T-helper 1 cell (primary cell): ENCODE measurements at places on chromosomes 13 and 19.

DNA sequence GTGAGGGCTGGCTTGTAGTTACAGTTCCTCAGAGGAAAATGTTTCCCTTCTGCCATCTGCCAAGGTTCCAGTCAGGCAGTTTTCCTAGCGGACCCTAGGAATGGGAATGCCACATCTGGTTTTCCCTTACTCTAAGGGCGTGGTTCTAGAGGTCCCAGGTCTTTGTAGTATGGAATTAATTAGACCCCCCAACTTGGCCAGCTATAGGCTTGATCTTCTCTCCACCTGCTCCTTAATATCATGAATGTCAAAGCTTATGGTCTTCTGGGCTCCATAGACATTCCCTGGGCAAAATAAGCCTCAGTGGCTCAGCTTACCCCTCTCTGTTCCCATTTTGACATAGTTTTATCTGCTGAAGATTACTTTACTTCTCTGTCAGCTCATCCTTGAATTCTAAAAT is 70.0 kb downstream of the ZNF568 start:
- no peak for DNase-seq

GRCh38 chr19:55225415-55225958 is 3.1 kb downstream of the TMEM86B start:
- DNase-seq, result no peak

DNA sequence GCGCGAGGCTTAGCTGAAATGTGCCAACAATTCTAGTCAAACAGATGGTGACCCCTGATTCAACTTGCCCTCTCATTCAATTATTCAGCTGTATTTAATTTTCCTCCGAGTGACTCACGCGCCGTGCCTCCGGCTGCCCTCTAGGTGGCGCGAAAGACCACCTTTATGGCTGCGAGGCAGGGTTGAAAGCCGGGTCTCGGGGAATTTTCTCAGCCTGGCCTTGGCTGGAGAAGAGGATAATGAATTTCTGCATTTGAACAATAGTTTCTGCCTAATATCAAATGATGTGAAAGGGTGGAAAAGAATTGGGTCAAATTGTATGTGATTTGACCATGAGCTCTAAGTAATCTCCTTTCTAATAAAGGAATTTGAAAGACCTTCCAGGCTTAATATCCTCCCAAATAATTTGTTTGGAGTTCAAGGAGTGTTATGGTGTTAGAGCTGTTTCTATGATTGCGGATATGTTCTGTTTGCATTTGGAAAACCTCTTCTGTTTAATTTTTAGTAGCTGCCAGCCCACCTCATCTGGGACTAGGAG is 310.9 kb downstream of the ZNF536 start:
- DNase-seq, result peak; percentile 13

GRCh38 chr13:76837801-76838200 is 48.4 kb downstream of the KCTD12 start:
- DNase-seq, result no peak

DNA sequence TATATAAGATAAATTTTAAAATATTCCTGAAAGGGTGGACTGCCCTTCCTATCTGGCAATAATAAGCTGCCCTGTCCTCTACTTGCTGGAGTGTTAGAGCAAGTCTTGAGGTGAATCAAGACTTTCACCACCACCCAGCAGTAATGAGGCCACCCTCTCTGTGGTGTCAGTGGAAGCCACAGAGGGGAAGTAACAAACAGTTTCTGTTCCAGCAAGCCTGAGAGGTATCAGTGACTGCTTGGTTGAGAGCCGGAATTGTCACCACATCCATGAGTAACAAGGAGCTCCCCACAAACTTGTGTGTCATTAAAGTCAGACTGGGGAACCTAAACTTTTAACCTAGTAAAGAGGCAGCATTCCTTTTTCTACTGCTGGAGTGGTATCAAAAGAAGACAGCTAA is 532.7 kb upstream of the SPRY2 start:
- no peak for DNase-seq

- no peak for DNase-seq
These were observed 87.6 kb downstream of the HSPH1 start for GRCh38 chr13:31073859-31074718.

DNA sequence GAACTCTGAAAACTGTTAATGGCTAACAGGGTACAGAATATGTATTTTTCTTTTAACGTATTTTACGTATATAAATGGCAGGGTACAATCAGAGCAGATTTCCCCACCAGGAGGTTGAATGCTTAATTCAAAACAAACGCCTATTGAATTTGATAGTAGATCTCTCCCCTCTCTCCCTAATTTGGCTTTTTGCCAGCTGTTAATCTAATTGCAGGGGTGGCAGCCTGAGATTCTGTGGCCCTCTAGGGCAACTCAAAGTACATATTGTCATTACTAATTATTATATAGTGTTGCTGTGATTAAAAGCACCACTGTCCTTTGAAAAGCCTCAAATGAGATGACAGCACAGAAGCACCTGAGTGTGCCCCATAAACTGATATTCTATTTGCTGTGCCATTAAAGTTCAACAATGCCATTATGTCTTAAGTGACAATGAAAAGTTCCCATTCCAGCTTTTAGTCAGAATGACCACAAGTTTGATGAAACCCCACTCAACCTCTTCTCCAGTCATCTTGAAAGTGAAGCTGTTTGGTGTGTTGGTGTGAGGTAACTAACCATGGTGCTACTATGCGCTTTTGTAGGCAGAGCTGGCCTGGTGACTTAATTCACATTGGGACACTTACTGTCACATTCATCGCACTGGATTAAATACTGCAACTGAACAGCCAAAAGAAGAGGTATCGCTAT is 351.4 kb downstream of the KCNRG start:
- DNase-seq, result no peak

DNA sequence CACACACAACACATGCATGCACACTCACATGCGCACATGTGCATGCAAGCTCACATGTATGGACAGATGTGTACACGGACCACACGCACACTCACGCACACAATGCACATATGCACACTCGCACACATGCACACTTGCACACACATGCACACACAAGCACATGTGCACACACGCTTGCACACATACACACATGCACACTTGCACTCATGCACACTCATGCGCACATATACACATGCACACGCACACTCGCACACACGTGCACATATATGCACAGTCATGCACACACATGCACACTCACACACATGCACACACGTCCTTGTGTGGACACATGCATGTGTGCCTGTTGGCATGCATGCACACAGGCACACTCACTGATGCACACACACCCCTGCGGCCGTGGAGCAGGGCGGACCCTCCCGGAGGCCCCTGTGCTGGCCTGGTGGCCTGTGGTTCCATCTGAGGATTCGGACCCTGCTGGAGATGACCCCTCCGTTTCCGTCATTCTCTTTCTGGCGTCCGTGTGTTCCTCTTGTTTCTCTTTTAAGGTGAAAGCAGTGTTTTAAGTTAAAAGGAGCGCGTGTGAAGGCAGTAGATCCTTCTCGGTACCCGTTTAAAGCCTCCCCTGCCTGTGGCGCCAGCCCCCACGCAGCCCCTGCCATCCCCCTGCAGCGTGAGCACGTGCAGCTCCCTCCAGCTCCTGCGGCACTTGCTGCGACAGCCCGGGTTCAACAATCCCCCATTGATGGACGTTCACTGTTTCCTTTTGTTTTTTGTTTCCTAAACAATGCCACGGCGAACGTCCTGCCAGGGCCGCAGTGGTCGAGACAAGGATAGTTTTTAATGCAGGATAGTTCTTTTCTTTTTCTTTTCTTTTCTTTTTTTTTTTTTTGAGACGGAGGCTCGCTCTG is 5.6 kb downstream of the NDUFS7 start:
- no peak for DNase-seq
